ENCODE measurements at places on chromosomes 4 and X. TPM values are rescaled to one million over a fixed set of nuclear protein-coding genes. Genes with fewer than 3 reads are reported as not detected.
A peak's percentile ranks its signal among the peaks of the same experiment; 100 is the strongest.

- DNase-seq: peak; percentile 31
These were observed 163.1 kb downstream of the SMARCA1 start for GRCh38 chrX:129360175-129360574.

- DNase-seq: no peak
These were observed 7.6 kb upstream of the CXCL5 start for GRCh38 chr4:74006009-74006476.

DNA sequence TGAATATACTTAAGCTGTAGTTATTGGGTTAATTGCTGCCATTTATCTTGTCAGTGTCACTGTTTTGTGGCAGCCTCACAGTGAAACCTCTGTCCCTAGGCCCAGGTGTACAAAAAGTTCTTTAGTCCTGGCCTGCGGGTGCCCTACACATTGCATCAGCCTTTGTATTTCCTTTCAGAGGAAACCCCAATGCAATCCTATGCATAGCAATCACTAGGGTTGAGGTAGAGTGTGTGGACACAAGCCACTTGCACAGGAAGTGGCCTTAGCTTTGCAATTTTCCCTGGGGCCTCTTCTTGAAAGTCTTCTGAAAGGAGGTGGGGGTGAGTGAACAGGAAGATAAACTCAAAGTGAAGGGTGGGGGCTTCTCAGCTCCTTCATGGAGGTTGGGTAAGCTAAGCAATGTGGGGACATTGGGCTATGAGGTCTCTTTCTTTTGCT is 27.8 kb downstream of the VSIG4 start:
- DNase-seq: no peak

- DNase-seq: no peak
These were observed 4.5 kb downstream of the GJB1 start for GRCh38 chrX:71227370-71228062.

- no peak for DNase-seq
These were observed 681.5 kb downstream of the ARAP2 start for GRCh38 chr4:35562861-35563260.

DNA sequence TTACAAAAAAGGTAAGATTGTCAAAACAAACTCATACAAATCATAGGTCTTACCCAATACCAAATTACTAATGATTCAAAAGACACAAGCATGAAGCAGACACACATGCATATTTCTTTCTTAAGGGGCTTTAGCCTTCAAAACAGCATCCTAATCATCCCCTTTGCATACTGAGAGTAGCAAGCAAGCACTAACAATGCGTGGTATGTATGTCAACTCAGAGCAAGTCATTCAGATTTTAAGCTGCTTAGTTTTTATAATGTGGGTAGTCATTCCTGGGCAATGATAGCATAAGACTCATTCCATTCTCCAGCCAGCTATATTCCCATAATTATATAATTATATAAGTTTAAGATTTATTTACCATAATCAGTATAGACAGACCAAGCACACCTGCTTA is 219.6 kb downstream of the DKK2 start:
- no peak for DNase-seq

TBC1D19 gene
- total RNA-seq: 28.8 TPM

Measured in progenitor cell of endocrine pancreas (in vitro differentiated cells).